ENCODE measurements at places on chromosomes 2 and 18. TPM values are rescaled to one million over a fixed set of nuclear protein-coding genes. Genes with fewer than 3 reads are reported as not detected.

Gene CRYGC
- total RNA-seq, result not detected

DNA sequence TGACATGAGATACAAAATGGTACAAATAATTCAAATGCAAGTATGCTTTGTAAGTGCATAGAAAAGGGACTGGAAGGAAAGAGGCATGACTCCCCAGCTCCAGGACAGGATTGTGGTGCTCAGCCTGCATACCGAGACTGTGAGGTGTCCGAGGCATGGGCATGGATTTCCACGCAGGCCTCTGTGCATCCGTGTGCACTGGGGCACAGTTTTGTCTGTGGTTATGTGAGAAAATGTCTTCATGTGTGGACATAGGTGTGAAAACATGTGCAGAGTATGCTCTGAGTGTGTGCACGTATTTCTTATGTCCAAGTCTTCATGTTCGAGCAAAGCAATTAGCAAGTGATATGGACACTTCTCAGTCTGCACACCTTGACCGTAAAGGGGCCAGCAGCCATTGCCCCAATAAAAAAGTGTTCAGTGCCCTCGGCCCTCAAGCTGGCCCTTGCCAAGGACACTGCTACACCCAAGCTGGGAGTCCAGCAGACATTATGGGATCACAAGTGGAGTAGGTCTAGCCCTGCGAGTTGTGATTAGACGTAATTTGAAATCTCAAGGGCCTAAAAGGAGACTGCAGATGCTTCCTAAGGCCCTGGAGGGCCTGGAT is 120.7 kb downstream of the CYP26B1 start:
- DNase-seq, result no peak

DNA sequence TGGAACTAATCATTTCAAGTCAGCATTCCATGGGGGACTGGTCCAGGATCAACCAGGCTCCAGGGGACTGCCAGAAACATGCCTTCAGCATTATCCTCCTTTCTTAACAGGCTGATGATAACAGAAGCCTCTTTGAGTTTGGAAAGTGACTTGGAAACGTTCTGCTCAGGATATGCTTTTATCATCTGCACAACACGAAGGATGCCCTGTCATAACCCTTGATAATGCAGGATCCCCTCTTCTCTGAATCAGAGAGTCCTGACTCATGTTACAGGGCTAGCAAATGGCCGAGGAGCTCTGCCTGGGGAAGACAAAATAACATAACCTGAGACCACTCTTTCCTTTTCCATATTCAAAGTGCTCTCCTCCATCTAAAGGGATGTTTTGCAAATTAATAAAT is 6.7 kb downstream of the SCYGR3 start:
- DNase-seq, result no peak

Gene ACMSD
- total RNA-seq, result not detected

DNA sequence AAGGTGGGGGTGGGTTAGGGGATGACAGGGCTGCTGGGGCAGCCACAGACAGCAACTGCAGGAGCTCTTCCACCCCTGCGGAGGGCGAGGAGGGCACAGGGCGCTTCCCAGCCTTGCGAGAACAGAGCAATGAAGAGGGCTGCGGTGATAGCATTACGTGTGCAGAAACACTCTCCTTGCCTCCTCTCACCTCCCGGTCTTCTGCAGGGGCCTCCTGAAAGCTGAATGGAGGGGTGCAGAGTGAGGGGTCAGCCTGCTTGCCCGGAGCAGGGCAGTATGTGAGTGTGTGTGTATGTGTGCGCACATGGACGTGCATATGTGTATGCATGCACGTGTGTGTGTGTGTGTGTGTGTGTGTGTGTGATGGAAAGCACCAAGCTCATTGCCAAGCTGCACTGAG is 29.5 kb upstream of the IL1R2 start:
- no peak for DNase-seq

Gene UGT1A4
- total RNA-seq, result not detected

DNA sequence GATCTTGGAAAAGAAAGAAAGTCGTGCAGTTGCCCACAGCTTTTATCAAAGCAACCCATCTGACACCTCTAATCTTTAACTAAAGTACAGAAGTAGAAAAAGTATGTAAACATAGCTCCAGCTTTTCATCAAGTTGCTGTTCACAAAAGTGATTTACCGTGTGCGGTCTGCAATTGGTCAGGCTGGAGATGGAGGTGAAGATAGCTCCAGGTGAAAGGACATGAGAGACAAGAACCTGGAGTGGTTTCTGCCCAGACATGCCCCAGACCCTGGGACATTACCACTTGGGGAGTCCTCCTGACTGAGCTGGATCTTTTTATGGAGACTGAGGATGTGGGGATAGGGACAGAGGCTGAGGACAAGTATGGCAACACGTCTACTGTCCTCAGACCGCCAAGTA is 82.7 kb downstream of the LAMA1 start:
- no peak for DNase-seq

Gene RAB27B
- 0.14 TPM for total RNA-seq

GRCh38 chr2:58649756-58650155 is 408.6 kb upstream of the FANCL start:
- DNase-seq, result no peak

Gene ERLEC1
- 17.7 TPM for total RNA-seq

Gene AKAIN1
- not detected for total RNA-seq

DNA sequence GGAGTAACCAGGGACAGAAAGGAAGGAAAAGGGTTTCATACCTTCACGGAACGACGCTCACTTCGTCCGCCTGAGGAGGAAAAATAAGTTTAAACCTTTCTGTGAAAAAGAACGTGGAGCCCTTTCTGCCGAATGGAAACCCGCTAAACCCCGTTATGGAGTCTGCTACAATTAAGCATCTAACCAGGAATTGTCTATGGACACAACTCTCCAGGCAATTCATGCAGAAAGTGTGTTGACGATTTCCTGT is 528 bp upstream of the PPP4R3B start:
- DNase-seq, result no peak

- DNase-seq, result no peak
Observed at GRCh38 chr18:80042785-80043184, 8.6 kb downstream of the RBFA start.

DNA sequence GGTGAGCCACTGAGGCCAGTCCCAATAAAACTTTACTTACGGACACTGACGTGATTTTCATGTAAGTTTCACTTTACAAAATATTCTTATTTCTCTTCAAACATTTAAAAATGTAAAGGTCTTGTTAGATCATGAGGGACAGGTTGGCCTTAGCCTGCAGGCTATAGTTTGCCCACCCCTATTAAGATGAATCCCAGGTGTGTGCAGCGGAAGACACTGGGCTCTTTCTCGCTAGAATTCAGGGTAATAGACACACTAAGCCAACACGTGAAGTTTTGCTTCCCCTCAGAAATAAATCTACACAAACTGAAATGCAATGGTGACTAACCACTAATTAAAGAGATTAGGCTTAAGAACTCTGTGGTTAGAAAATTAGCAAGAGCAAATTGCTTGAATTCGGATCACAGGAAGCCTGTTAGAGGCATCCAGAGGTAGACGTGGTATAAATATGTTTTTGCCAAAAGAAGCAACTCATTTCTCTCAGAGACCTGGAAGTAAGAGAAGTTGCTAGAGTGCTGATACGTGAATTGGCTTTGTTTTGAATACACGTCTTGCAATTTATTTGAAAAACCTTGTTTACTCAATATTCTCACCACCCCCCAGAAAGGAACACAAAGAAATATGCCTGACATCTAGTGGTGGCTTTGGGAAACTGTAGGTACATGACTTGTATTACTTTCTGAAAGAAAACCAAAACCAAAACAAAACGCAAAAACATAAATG is 151.6 kb downstream of the DTNB start:
- peak; percentile 35 for DNase-seq

GRCh38 chr2:226903179-226903578 is 67.3 kb downstream of the RHBDD1 start:
- DNase-seq, result no peak

DNA sequence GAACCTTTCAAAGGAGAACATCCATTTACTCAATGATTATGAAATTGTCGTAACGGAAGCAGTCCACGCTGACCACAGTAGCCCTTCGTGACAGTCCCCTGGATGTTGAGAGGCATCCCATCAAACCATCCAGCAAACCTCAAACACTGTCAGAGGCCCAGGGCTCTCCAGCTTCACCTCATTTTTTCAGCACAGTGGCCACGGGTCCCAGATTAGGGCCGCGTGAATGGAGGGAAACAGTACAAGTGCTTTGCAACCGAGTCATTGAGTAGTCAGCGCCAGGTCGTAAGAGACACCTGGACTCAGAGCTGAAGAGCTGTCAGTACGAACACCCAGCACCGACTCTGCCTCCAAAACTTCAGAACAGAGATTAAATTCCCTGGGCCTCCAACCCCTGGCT is 552.5 kb upstream of the SALL3 start:
- DNase-seq, result no peak

Gene HOXD13
- total RNA-seq, result not detected

Gene CROCC2
- total RNA-seq, result not detected

Gene HRH4
- not detected for total RNA-seq

Gene IL36A
- not detected for total RNA-seq

Gene ANKRD62
- total RNA-seq, result not detected

DNA sequence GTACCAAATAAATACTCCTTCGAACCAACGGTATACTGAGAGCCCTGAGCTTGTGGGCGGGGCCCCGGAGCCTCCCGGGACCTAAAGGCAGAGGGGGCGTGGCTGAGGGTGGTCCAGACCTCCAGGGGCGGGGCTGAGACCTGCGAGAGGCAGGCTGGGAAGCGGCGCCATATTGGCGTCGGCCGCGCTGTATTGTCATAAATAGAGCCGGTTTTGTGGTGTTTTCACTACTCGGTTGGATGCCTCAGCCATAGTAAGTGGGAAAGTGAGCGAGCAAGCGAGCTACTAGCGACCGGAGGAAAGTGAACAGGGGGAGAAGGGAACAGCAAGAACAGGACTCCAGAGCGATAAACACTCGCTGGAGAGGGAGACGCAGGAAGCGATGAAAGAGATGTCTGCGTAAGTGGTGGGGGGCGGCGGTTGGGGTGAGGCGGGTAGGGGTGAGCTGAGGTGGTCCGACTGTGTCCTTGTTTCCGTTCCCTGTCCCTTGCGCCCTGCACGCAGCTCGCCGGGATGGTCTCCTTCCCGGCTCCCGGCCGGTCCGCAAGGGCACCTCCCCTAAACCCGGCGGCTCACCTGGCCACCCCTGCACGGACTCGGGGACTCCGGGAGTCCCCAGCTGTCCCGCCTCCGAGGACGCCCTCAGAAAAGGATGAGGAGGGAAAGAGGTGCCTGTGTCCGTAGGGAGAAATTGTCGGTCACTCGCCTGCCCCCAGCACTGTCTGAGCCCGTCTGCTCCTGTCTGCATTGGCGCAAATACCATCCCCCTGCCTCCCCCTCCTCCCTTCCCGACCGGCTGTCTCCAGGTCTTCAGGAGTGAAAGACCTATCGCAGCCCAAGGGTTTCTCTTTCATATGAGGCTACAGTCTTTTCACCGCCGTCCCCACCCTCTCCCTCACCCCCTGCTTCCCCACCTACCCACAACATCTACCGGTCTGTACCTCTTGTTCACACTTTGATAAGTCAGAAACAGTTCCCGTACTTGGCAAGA is at the start of gene PAPOLG:
Gene PAPOLG, plus strand, starts transcription at position 172 of the 991 bp plus-strand sequence. Its CDS starts 211 bp downstream, at position 383.
- DNase-seq, result peak; percentile 99

DNA sequence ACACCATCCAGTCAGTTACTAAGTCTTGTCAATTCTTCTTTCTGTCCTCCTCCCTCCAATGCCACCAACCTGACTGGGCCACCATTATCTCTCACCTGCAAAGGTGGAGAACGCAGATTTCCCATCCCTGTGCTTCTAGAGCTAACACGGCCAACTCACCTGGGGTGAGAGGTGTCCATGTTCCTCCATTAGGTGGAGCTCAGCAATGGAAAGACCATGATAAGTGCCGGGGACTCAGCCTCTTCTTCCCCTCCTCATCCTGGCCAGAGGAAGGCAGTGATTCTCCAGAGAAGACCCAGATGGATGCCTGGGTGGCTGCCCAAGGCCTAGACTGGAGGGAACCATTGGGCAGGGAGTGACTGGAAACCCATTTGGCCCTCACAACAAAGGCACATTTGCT is 48.1 kb upstream of the SLC1A4 start:
- DNase-seq, result no peak

- DNase-seq, result no peak
Observed at GRCh38 chr18:79558196-79558932, 121.2 kb upstream of the CTDP1 start.

Gene SCN7A
- not detected for total RNA-seq

- no peak for DNase-seq
Observed at GRCh38 chr2:59196491-59196890, 955.4 kb upstream of the FANCL start.

DNA sequence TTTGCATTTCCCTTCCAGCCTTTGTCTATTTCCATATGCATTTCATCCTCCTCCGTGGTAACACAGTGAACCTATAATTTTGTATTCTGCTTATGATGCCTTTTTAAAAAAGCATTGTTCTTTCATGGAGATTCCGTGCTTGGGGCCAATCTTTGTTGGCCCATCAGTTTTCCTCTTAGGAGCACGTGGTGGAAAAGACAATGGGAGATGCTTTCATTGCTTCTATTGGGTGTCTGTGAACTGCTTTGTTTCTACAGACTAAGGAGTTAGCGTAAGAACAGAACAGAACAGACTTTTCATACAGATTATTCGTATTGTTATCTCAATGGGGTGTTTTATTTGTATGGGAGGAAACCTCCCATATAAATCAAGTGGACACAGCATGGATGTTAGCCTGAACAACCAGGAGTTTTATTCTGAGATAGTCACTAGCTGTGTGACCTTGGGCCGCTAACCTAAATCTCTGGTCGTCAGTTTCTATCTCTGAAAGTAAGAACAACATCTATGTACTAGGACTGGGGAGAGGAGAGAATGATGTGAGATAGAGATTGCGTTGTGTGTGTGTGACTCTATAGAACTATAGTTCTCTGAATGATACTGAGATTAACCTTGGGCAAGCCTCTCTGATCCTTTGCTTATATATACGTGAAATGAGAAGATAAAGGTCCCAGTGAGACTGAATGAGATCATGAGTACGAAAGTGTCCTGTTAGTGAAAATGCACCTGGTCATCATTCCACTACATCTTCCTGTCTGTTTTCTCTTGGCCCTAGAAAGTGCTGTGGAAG is 22.9 kb upstream of the YWHAQ start:
- no peak for DNase-seq

DNA sequence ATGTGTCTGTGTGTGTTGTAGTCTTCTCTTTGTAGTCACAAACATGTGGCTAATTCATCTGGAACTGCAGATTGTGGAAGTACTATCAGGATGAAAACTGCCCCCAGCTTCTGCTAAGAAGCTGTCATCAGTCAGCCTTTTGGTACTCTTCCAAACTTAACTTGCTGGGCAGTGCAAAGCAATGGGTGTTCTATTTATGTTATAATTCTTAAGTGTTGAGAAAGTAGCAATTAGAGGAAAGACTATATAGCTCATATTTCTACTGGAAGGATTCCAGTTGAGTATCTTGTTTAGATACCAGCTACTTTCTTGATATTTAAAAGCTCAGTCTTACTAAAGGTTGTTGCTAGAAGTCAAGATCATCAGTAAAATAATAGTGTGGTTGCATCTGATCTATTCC is 52.1 kb downstream of the SLC38A11 start:
- no peak for DNase-seq
